ENCODE measurements at places on chromosomes 12 and 14. TPM values are rescaled to one million over a fixed set of nuclear protein-coding genes. Genes with fewer than 3 reads are reported as not detected.

Gene REP15
- polyA plus RNA-seq, result 1.0 TPM

Gene KMT2D
- polyA plus RNA-seq, result 8.2 TPM

Gene KRT6C
- polyA plus RNA-seq, result not detected

Gene STAT2
- 154 TPM for polyA plus RNA-seq

Gene DHRS2
- 0.16 TPM for polyA plus RNA-seq

Gene DDHD1
- 4.1 TPM for polyA plus RNA-seq

Gene AHNAK2
- 6.6 TPM for polyA plus RNA-seq

Gene IRAK3
- polyA plus RNA-seq, result 3.1 TPM

Gene CLEC9A
- not detected for polyA plus RNA-seq

Gene FOXG1
- not detected for polyA plus RNA-seq

Gene RASSF8
- 35.8 TPM for polyA plus RNA-seq

Gene ANO2
- 0.05 TPM for polyA plus RNA-seq

Gene PPFIA2
- polyA plus RNA-seq, result not detected

Gene C12orf43
- polyA plus RNA-seq, result 14.0 TPM

Gene ASIC1
- 4.9 TPM for polyA plus RNA-seq

Gene CIROP
- polyA plus RNA-seq, result 0.07 TPM

Gene RND1
- 0.31 TPM for polyA plus RNA-seq

Gene ARHGEF40
- 62.7 TPM for polyA plus RNA-seq

Gene SNAPC1
- 6.2 TPM for polyA plus RNA-seq

Gene BEST3
- not detected for polyA plus RNA-seq

Gene CLEC4D
- not detected for polyA plus RNA-seq

Gene TSPAN19
- not detected for polyA plus RNA-seq

Gene SPATA7
- 7.8 TPM for polyA plus RNA-seq

Gene TESPA1
- polyA plus RNA-seq, result not detected

Gene C1R
- 703 TPM for polyA plus RNA-seq

Gene LRRC10
- polyA plus RNA-seq, result not detected

Gene ATG2B
- 17.1 TPM for polyA plus RNA-seq

Gene CPNE8
- polyA plus RNA-seq, result 0.98 TPM

Gene SLC22A17
- polyA plus RNA-seq, result 14.0 TPM

Gene SDR39U1
- polyA plus RNA-seq, result 28.9 TPM

Gene CCND2
- 1.4 TPM for polyA plus RNA-seq

Gene HOXC4
- 0.93 TPM for polyA plus RNA-seq

Gene ORAI1
- 20.3 TPM for polyA plus RNA-seq

Gene CLEC14A
- 0.23 TPM for polyA plus RNA-seq

Gene MAP4K5
- polyA plus RNA-seq, result 8.8 TPM

Gene ACADS
- 11.9 TPM for polyA plus RNA-seq
